ENCODE measurements at places on chromosomes 5 and 9. TPM values are rescaled to one million over a fixed set of nuclear protein-coding genes. Genes with fewer than 3 reads are reported as not detected.

GRCh38 chr5:143582176-143582575, 178.7 kb upstream of the NR3C1 start:
- DNase-seq: no peak
- no peaks in the 10 kb centered on the region for H3K4me1 ChIP-seq
- H3K27ac ChIP-seq: no peak overlapping the region
- H3K27me3 ChIP-seq: no peaks in the 10 kb centered on the region

GRCh38 chr9:87973122-87973521, 1.2 kb downstream of the CDK20 start:
- H3K36me3 ChIP-seq: no peaks in the 10 kb centered on the region
- peaks cover 6% of the 10 kb centered on the region for H3K4me1 ChIP-seq
- H3K27ac ChIP-seq: no peak overlapping the region

DNA sequence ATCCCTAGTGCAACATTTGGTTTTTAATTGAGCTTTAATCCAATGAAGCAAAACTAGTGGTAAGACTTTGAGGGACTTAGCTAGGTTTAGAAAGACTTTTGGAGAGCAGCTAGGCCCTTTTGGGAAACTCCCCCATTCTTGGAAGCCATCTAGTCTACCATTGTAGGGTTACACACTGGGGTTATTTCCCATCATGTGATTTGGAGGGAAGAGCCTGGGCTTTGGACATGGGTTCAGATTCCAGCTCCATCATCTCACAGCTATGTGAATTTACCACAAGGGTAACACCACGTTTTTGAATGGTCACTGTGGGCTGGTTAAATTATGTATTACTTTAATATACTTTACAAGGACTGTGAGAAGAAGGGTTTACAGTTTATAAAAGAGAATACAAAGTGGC, 18.3 kb upstream of the TNFSF15 start:
- H3K27me3 ChIP-seq: no peaks in the 10 kb centered on the region
- no peaks in the 10 kb centered on the region for H3K36me3 ChIP-seq
- H3K4me3 ChIP-seq: no peak overlapping the region
- no peak for DNase-seq

DNA sequence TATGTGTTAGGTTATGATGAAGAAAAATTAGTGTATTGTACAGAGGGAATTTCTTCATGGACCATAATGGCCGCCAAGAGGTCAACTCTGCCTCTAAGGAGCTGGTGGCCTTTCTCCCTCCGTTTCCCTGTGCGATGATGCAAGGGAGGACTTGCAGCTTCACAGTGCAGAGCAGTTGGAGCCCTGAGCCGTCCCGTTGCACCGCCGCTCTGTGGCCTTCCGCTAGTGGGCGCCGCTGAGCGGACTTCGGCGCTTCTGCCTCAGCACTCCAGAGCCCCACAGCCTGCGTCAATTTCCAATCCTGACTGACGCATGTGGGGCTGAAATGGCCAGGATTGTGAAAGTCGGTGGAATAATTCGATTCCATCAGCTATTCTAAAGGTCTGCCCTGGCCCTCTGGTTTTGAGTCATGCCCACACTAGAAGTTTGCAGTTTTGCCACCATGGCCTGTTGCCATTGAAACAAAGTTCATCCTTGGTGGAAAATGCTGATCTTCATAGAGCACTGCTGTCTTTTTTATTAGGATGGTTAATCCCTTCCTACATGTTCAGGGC, 22.7 kb upstream of the LECT2 start:
- H3K4me3 ChIP-seq: no peak overlapping the region
- DNase-seq: peak; percentile 86
- no peaks in the 10 kb centered on the region for H3K27me3 ChIP-seq
- peaks cover 2% of the 10 kb centered on the region for H3K4me1 ChIP-seq
- no peak overlapping the region for H3K27ac ChIP-seq

- no peak for DNase-seq
- no peak overlapping the region for H3K27ac ChIP-seq
- no peaks in the 10 kb centered on the region for H3K4me1 ChIP-seq
- H3K36me3 ChIP-seq: no peaks in the 10 kb centered on the region
- H3K27me3 ChIP-seq: no peaks in the 10 kb centered on the region
These were observed 49.4 kb upstream of the COL5A1 start for GRCh38 chr9:134592018-134592818.

DNA sequence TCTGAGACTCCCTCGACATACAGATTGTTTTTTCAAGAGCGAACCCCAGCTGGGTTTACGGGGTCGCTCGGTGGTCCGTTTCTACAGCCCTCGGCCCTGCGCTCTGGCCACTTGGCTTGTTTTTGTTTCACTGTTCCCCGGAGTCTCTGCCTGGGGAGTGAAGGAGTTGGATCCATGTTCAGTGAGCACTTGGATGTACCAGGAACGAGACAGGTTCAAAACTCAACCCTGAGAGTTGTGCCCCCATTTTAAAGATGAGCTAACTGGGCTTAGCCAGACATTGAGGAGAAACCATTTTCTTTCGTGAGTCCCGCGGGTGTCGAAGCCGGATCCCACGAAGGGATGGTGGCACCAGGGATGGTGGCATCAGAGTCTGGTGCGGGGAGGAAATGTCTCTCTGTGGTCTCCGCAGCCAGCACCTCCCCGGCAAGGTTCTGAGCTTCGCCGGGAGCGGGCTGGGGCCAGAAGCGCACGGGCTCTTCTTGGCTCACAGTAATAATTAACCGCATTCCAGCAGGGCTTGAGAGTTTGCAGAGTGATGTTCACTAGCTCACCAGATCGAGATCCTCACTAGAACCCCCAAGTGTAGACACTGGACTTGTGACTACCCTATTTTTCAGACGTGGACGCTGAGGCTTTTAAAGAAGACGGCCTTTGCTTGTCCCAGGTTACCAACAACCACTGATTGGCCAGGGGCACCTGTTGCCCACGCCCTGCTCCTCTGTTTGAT, 1.0 kb downstream of the MSX2 start:
- peak overlapping the region; percentile 59 for H3K4me3 ChIP-seq
- H3K27me3 ChIP-seq: no peaks in the 10 kb centered on the region
- DNase-seq: no peak

DNA sequence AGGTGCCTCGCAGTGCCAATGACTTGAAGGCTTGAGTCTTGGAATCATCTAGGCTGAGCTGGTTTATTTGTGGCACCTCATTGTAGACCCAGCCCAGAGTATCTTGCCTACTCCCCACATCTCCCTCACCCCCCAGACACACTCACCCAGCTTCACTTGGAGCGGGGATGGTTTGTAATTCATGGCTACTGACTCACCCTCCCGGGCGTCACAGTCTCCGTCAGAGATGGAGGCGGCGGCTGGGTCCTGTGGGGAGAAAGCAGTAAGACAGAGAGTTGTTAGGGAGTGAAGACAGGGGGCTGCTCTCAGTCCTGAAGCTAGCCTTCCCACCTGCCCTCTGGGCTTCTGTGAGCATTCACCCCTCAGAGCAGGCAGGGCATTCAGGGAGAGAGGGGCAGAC, 29.0 kb upstream of the MYORG start:
- peaks cover 40% of the 10 kb centered on the region for H3K36me3 ChIP-seq
- no peak for DNase-seq
- H3K4me1 ChIP-seq: no peaks in the 10 kb centered on the region
- no peak overlapping the region for H3K4me3 ChIP-seq
- H3K27ac ChIP-seq: no peak overlapping the region

GRCh38 chr9:132383462-132383883, 23.2 kb downstream of the TTF1 start:
- peaks cover 71% of the 10 kb centered on the region for H3K36me3 ChIP-seq
- H3K4me1 ChIP-seq: peaks cover 7% of the 10 kb centered on the region
- H3K27me3 ChIP-seq: no peaks in the 10 kb centered on the region
- H3K4me3 ChIP-seq: no peak overlapping the region
- no peak for DNase-seq
- H3K27ac ChIP-seq: no peak overlapping the region

- H3K27ac ChIP-seq: no peak overlapping the region
- H3K4me3 ChIP-seq: no peak overlapping the region
- no peaks in the 10 kb centered on the region for H3K27me3 ChIP-seq
These were observed 27.4 kb downstream of the TYRP1 start for GRCh38 chr9:12720551-12720950.

DNA sequence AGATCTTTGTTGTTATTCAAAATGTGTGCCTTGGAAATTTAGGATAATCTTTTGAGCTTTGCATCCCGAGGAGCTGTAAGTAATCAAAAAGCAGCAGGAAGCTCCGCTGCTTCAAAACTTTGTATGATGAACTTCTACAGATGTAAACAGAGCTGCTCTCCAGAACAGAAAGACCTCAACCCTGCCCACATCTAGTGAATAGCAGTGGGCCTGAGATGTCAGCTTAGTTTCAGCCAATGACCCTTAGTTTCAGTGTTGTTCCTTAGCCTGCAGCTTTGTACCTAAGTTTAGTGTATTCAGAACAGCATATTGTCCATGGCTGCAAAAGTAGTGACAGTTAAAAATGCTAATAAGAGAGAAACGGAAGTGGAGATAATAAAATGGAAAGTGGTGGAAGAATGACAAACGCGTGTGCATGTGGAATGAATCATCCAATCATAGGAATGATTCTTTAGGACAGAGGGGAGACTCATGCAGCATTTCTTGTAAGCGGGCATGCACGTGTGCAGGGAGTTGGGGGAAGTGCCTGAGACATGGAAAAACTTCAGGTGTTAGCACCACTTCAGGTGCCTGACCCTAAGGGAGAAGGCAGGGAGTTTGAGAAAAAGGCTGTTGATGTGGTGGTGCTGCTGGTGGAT, 24.9 kb downstream of the SNX24 start:
- no peak for DNase-seq
- H3K27ac ChIP-seq: no peak overlapping the region
- peaks cover 7% of the 10 kb centered on the region for H3K36me3 ChIP-seq
- no peaks in the 10 kb centered on the region for H3K27me3 ChIP-seq

GRCh38 chr5:100668511-100668910, 133.3 kb downstream of the FAM174A start:
- H3K36me3 ChIP-seq: no peaks in the 10 kb centered on the region
- H3K4me3 ChIP-seq: no peak overlapping the region
- DNase-seq: no peak
- no peak overlapping the region for H3K27ac ChIP-seq
- H3K4me1 ChIP-seq: no peaks in the 10 kb centered on the region
- H3K27me3 ChIP-seq: no peaks in the 10 kb centered on the region

GRCh38 chr9:34996905-34997279, 7.3 kb downstream of the DNAJB5 start:
- DNase-seq: no peak
- no peak overlapping the region for H3K4me3 ChIP-seq
- peaks cover 41% of the 10 kb centered on the region for H3K4me1 ChIP-seq
- H3K36me3 ChIP-seq: peaks cover 16% of the 10 kb centered on the region
- no peaks in the 10 kb centered on the region for H3K27me3 ChIP-seq
- H3K27ac ChIP-seq: no peak overlapping the region

DNA sequence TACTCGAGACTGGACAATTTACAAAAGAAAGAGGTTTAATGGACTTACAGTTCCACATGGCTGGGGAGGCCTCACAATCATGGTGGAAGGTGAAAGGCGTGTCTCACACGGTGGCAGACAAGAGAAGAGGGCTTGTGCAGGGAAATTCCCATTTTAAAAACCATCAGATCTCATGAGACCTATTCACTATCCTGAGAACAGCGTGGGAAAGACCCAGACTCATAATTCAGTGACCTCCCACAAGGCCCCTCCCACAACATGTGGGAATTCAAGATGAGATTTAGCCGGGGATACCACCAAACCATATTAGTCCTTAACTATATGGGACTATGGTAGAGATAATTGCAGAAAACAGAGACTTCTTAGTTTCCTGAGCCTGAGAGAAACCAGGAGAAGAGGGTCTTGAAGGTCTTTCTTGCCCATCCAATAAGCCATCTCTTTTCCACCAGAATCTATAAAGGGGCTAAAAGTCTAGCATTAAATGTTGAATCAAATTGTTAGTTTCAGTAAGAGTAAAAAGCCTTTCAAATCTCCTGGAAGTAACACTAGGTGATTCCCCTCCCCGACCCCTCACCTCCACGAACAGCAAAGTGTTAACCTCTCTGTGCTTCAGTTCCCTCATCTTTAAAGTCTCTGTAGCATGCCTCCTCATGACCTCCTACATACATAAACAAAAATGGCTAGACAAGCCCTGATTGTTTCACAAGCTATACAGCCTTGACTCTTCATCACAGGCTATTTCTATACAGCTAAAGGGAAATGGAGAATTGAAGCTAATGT, 259.1 kb downstream of the TMEM167A start:
- no peaks in the 10 kb centered on the region for H3K36me3 ChIP-seq
- DNase-seq: no peak
- H3K27ac ChIP-seq: no peak overlapping the region
- no peak overlapping the region for H3K4me3 ChIP-seq
- no peaks in the 10 kb centered on the region for H3K4me1 ChIP-seq

GRCh38 chr5:126220725-126221124, 202.5 kb upstream of the GRAMD2B start:
- H3K27me3 ChIP-seq: no peaks in the 10 kb centered on the region
- no peaks in the 10 kb centered on the region for H3K36me3 ChIP-seq
- H3K4me3 ChIP-seq: no peak overlapping the region

DNA sequence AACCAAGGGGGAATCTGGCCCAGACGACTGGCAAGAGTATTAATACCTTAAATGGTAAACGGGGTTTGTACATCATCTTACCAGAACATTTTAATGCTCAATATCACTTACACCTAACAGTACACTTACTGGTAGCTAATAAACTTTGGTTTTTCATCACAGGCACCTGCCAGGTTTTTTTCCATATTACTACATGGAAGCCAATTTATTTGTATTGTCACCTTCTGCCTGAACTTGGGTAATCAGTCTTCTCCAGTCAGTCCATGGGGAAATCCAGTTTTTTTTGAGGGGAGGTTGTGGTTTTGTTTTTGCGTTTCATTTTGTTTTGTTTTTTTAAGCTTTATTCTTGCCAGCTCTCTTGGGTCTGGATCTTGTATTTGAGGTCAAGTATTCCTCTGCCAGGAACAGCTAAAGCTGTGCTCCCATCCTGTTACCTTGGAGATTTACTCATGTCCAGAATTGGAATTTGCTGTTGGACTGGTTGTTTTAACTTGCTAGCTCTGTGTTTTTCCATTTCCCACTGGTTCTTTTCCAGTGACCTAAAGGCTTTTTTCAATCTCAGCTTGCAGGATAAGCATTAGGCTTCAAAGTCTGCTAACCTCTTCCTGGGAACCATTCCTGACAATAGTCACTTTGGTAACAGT, 11.1 kb upstream of the NADK2 start:
- H3K4me1 ChIP-seq: no peaks in the 10 kb centered on the region
- no peaks in the 10 kb centered on the region for H3K27me3 ChIP-seq
- H3K36me3 ChIP-seq: no peaks in the 10 kb centered on the region
- H3K4me3 ChIP-seq: no peak overlapping the region

Gene PMPCA
- total RNA-seq: 30.4 TPM

Gene LCN6
- total RNA-seq: 6.7 TPM

Gene SLCO4C1
- total RNA-seq: 16.8 TPM

Gene GARIN3
- total RNA-seq: not detected

Gene OBP2B
- total RNA-seq: not detected

Gene PPP2R2B
- 1.4 TPM for total RNA-seq

Gene SGCD
- 1.7 TPM for total RNA-seq
